GM23338 (cell line): ENCODE measurements at places on chromosomes 11 and 22.

GRCh38 chr11:18495271-18495670, 31.5 kb downstream of the TSG101 start:
- DNase-seq = no peak

DNA sequence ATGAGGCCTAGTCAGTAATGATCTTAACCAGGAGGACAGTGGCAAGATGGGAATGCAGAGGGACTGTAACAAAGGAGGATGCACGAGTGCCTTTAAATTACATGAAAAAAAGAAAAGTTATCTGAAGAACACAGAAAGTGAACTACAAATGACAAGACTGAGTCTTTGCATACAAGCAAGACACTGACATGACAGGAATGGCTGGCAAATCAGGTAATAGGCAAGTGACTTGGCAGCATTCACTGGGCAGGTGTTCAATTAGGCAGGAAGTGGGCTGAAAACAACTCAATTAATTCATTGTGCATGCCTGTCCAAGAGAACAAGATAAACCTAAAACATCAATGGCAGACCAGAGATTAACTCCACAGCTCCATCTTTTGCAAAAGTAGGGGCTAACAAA, 24.0 kb downstream of the SMCO4 start:
- no peak for DNase-seq

- DNase-seq = no peak
These were observed 6.7 kb downstream of the SMTN start for GRCh38 chr22:31087744-31088215.

- no peak for DNase-seq
These were observed 31.4 kb downstream of the FEZ1 start for GRCh38 chr11:125464666-125465065.

GRCh38 chr11:105718641-105719040, 108.8 kb downstream of the GRIA4 start:
- DNase-seq = peak; percentile 13

- no peak for DNase-seq
These were observed 153.9 kb downstream of the TRPC6 start for GRCh38 chr11:101429703-101430540.

- peak; percentile 92 for DNase-seq
These were observed 787 bp downstream of the LRRC10B start for GRCh38 chr11:61509043-61510029.

DNA sequence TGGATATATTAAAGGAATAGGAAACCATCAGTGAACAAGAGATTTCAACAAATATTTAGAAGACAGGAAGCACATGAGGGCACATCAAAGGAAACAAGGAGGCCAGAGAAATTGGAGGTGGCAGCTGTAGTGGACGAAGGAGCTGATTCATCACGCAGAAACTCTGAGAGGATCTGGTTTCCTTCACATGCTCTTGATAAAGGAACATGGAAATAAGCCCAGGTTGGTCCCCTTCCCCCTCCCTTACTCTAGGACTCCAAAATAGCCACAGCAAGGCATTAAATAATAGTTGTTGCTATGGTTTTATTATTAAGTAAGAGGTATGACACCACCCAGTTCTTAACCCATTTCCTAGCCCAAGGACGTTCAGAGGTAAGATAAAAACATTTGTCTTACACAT, 11.3 kb downstream of the IZUMO1R start:
- DNase-seq = no peak

DNA sequence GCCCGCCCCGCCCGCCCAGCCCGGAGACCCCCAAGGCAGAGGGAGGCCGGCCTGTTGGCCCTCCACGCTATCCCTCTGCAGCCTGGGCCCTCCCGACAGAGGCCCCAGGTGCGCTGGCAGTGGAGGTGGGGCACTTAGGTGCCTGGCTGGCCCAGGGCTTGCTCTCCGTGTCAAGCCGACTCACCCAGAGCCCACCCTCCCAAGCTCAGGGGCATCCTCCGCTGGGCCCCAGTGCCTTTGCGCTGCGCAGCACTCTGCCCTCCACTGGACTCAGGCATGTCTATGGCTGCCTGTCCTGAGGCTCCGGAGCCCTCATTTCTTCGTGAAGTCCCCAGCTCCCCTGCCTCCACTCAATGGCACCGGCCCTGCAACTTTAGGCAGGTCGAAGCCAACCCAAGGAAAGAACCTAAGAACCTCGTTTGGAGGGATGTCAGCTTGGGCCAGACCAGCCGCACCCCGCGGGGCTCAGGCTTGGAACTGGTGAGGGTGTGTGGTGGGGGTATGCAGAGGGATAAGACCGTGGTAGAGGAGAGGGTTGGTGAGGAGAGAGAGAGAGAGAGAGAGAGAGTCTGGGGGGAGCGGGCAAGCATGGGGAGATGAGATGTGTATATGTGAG, 6.1 kb downstream of the SMIM45 start:
- peak; percentile 57 for DNase-seq

DNA sequence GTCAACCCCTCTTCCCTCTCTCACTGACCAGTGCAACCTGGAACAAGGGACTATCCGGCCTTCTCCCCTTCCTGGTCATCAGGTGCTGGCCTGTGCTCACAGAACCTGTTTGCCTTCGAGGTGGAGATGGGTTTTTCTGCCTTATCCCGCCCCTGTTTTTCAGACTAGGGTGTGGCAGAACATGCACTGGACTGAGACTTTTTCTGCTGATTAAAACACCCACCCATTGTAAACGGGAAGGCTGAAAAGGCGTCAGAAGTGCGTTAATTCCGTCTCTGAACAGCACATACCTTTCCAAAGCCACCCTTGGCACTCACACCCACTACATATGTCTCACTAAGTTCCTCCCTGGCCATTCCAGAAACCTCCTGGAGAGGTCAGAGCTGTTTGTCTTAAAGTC, 4.4 kb upstream of the B3GNT6 start:
- no peak for DNase-seq

DNA sequence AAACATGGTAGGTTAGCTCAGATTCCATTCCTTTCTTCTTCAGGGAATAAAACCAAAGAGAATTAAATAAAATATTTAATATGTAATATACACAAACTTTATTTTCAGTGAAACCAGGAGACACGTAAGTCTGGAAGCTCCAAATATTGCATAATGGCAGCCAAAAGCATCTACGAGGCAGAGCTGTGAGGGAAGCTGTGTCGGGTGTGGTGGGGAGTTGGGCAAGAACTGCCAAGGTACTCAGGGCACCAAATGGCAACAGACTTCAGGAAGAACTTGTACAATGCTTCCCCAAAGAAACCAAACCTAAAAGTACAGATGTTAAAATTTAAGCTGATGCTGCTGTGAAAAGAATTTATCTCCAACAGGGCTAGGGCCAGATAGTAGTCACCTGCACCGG, 47.5 kb upstream of the C11orf87 start:
- DNase-seq = no peak

DNA sequence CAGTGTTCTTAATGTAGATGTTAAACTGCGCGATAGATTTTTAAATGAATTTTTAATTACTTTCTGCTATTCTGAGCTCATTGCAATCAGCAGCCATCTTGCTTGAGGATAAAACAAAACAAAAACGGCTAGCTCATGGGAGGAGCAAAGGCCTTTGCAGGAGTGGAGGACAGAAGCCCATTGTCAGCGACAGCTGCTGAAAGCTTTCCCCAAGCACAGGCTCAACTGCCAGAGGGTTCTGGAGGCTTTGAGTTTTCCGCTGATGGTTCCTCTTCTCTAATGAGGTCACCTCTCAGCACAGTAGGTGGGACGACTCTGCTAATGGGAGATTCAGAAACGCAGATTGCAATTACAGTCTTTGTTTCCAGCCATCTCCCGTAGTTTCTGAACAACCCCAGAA, 167.1 kb upstream of the TTC12 start:
- peak; percentile 44 for DNase-seq

- DNase-seq = no peak
These were observed 10.1 kb downstream of the MCM5 start for GRCh38 chr22:35409783-35410662.

DNA sequence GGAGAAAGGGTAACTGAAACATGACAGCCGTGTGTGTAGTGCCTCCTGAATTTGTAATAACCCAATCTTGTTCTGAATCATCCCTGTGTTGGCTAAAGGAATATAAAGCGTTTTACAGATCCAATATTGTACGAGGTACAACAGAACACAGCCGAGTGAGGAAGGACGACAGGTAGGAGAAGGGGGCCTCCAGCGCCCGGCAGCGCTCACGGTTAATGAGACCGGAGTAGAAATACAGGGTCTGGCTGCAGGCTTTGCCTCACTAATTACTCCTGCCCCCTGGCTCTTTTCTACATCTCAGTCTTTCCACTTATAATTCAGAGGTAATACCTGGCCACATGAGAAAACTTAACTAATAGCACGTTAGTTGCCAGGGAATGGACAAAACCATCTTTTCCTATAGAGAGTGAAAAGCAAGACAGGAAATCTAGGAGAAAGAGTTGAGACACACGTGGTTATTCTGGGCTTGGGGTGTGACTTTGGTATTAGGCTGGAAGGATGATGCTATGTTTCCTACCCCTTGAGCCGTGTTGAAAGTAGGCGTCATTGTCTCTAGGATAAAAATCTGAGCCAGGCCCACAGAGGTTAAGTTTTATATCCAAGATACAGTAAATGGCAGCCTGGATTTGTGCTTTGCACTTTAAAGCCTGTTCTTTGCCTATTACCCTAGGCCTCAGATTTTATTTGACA, 54.1 kb downstream of the GRIK4 start:
- no peak for DNase-seq

GRCh38 chr11:90355200-90355599, 132.4 kb upstream of the CHORDC1 start:
- no peak for DNase-seq

DNA sequence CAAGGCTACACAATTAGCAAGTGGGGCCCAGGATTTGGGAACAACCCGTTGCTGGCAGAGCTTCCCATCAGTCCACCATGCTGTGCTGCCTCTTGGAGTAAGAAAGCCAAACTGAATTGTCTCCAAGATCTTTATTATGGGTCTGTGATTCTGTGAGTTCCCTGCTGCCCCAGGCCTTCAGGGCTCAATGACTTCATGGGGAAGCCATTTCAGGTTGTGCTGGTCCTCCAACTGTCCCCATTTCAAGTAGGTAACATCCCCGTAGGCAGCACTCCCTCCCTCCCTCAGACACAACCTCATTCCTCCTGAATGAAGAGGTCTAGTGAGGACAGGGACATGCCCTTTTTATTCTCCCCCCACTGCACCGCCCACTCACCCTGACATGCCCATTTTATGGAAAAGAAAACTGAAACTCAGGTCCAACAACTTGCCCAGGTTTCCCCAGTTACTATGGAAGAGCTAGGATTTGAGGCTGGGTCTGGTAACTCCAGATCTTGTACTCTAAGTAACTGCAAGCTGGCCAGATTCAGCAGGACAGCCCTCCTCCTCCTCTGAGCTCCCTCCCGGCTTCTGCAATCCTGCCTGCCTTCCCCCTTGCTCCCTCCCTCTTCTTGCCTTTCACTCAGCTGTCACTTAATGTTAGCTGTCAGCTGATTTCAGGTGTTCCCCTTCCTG, 8.2 kb upstream of the YWHAH start:
- no peak for DNase-seq

DNA sequence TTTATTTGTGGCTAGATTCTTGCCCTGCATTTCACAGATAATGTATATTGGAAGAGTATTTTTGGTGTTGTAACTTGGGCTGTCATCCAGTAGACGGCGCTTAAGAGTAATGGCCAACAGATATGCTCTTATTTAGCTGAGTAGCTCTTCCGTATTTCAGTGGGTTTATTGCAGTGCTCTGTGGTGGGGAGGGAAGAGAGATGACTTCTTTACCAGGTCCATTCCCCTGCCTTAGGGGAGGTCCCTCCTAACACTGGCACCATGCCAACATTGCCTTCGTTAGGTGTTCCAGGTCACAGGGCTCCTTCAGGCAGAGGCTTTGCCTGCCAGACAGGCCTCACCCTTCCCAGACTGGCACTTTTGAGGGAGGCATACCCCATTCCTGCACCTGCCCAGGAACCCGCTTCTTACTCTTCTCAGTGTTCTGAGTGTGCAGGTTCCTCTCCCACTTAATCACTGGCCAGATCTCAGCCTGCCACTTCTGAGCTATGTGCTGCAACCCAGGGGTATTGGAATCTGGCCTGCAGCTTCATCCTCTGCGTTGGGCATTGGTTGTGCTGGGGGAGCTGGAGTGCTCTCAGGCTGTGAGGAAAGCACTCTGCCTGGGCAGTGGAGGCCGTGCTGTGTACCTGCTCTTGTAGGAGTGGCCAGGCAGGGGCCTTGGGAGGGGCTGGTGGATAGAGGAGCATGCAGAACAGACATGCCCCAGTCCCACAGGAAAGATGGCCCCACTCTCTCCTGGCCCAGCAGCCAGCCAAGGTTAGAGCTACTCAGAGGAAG, 29.4 kb upstream of the SLN start:
- peak; percentile 67 for DNase-seq

DNA sequence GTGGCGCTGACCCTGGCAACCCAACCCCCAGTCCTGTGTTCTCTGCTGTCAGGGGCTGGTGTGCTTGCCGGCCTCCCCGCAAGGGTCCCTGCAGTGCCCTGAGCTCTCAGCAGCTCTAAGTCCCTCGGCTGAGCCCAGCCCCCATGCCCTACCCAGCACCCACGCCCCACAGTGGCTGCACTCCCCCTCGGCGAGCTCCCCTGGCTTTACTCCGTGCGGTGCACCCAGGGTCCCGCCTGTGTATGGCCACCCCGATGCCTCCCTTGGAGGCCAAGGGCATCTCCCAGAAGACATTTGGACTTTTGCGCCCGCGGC, 72.5 kb upstream of the SHISAL1 start:
- no peak for DNase-seq

DNA sequence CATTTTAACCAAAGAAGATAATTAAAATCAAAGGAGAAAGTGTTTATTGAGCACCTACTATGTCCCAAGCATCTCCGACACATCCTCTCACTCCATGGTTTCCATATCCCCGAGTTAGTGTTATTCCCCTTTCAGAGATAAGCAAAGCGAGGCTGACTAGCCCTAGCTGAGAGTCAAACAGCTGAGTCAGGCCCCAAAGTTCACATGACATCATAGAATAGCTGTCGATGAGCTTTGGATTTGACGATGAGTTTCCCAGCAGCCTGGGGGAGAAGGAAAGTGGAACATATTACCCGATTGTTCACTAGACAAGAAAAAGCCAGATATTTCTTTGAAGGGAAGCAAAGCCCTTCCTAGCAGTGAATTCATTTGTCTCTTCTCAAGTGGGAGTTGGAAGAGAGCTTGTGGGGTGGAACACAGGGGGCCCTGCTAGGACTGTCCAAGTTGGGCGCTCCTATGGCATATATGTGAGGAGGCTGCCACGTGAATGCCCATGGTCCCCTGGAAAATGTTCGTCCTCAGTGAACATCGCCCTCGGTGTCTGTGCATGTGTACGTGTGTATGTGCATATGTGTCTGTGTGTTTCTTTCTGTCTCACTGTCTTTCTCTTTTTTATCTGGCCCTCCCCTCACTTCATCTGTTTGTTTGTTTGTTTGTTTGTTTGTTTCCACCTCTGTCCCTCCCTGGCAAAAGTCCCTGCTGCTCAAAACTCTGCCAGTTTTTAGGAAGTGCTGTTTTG, 493 bp upstream of the CYTH4 start:
- DNase-seq = no peak
